Sigmoid colon (tissue), 7 donors: ENCODE measurements at places on chromosomes 11 and 22. TPM values are rescaled to one million over a fixed set of nuclear protein-coding genes. Genes with fewer than 3 reads are reported as not detected.

TMEM191C gene
- 5.3 TPM for polyA plus RNA-seq

CLCF1 gene
- 6.5 TPM for polyA plus RNA-seq

CPT1B gene
- 4.2 TPM for polyA plus RNA-seq

SNX15 gene
- polyA plus RNA-seq, result 31.4 TPM

LINC01488 gene
- polyA plus RNA-seq, result not detected

SPINDOC gene
- polyA plus RNA-seq, result 4.8 TPM

CYB5R2 gene
- 3.0 TPM for polyA plus RNA-seq

PRR33 gene
- polyA plus RNA-seq, result not detected

EFCAB6 gene
- polyA plus RNA-seq, result 0.60 TPM

SESN3 gene
- 2.1 TPM for polyA plus RNA-seq

GSTT2B gene
- not detected for polyA plus RNA-seq

ST14 gene
- polyA plus RNA-seq, result 324 TPM

LDHAL6A gene
- not detected for polyA plus RNA-seq

C22orf42 gene
- not detected for polyA plus RNA-seq

HMGXB4 gene
- polyA plus RNA-seq, result 11.8 TPM

ZNF215 gene
- 1.7 TPM for polyA plus RNA-seq

PHLDB1 gene
- polyA plus RNA-seq, result 44.4 TPM

OR2AG2 gene
- 0.06 TPM for polyA plus RNA-seq

IFITM2 gene
- 164 TPM for polyA plus RNA-seq

ZNF280B gene
- under 0.01 TPM for polyA plus RNA-seq

SLC25A18 gene
- polyA plus RNA-seq, result not detected

CDKN1C gene
- polyA plus RNA-seq, result 7.9 TPM
